Pancreas (tissue), 10 donors: ENCODE measurements at places on chromosomes 3 and 15. TPM values are rescaled to one million over a fixed set of nuclear protein-coding genes. Genes with fewer than 3 reads are reported as not detected.

Gene ARHGEF26
- 5.4 TPM for polyA plus RNA-seq

Gene ABHD17C
- 2.0 TPM for polyA plus RNA-seq

Gene STXBP5L
- 1.1 TPM for polyA plus RNA-seq

Gene SPESP1
- 0.80 TPM for polyA plus RNA-seq

Gene GRK7
- polyA plus RNA-seq = 0.05 TPM

Gene IGF2BP2
- polyA plus RNA-seq = 7.0 TPM

Gene KBTBD8
- polyA plus RNA-seq = 0.23 TPM

Gene CPN2
- not detected for polyA plus RNA-seq

Gene DLEC1
- polyA plus RNA-seq = 0.75 TPM

Gene IL16
- polyA plus RNA-seq = 2.2 TPM

Gene TRIP4
- polyA plus RNA-seq = 15.4 TPM

Gene GP5
- 0.05 TPM for polyA plus RNA-seq

Gene DZIP1L
- polyA plus RNA-seq = 21.7 TPM

Gene GOLGA6A
- not detected for polyA plus RNA-seq

Gene CCDC191
- polyA plus RNA-seq = 8.7 TPM

Gene MCTP2
- 3.7 TPM for polyA plus RNA-seq

Gene CCR9
- polyA plus RNA-seq = not detected

Gene GMNC
- polyA plus RNA-seq = 0.23 TPM

Gene SLC15A2
- 2.8 TPM for polyA plus RNA-seq

Gene LTK
- polyA plus RNA-seq = 0.19 TPM

Gene ZMYND10
- polyA plus RNA-seq = 8.3 TPM

Gene RHOV
- 11.9 TPM for polyA plus RNA-seq

Gene KBTBD13
- polyA plus RNA-seq = not detected

Gene CADM2
- polyA plus RNA-seq = 0.31 TPM

Gene ALDH1A3
- 12.7 TPM for polyA plus RNA-seq

Gene SUSD5
- polyA plus RNA-seq = 0.54 TPM

Gene GOLGA8J
- not detected for polyA plus RNA-seq

Gene ZWILCH
- polyA plus RNA-seq = 1.2 TPM

Gene FSIP1
- 0.11 TPM for polyA plus RNA-seq

Gene AHSG
- 0.30 TPM for polyA plus RNA-seq

Gene GOLGA6L6
- not detected for polyA plus RNA-seq

Gene GOLGA6L2
- not detected for polyA plus RNA-seq

Gene C3orf85
- not detected for polyA plus RNA-seq

Gene ALS2CL
- 61.1 TPM for polyA plus RNA-seq

Gene DNAH12
- polyA plus RNA-seq = 1.7 TPM

Gene POPDC2
- 6.7 TPM for polyA plus RNA-seq

Gene MITF
- polyA plus RNA-seq = 2.2 TPM

Gene CCRL2
- polyA plus RNA-seq = 0.80 TPM

Gene DUOXA1
- 0.11 TPM for polyA plus RNA-seq

Gene TGM5
- polyA plus RNA-seq = not detected

Gene MFGE8
- polyA plus RNA-seq = 34.5 TPM

Gene MOBP
- polyA plus RNA-seq = not detected

Gene PP2D1
- not detected for polyA plus RNA-seq

Gene IL5RA
- 0.15 TPM for polyA plus RNA-seq

Gene SLC22A14
- polyA plus RNA-seq = 0.35 TPM

Gene SLC24A5
- 0.19 TPM for polyA plus RNA-seq

Gene NR2E3
- 0.80 TPM for polyA plus RNA-seq

Gene AZI2
- polyA plus RNA-seq = 21.7 TPM

Gene PLA1A
- polyA plus RNA-seq = 1.2 TPM

Gene LYZL4
- polyA plus RNA-seq = not detected

Gene C15orf40
- 19.0 TPM for polyA plus RNA-seq
